ENCODE measurements at places on chromosomes 5 and 9.

DNA sequence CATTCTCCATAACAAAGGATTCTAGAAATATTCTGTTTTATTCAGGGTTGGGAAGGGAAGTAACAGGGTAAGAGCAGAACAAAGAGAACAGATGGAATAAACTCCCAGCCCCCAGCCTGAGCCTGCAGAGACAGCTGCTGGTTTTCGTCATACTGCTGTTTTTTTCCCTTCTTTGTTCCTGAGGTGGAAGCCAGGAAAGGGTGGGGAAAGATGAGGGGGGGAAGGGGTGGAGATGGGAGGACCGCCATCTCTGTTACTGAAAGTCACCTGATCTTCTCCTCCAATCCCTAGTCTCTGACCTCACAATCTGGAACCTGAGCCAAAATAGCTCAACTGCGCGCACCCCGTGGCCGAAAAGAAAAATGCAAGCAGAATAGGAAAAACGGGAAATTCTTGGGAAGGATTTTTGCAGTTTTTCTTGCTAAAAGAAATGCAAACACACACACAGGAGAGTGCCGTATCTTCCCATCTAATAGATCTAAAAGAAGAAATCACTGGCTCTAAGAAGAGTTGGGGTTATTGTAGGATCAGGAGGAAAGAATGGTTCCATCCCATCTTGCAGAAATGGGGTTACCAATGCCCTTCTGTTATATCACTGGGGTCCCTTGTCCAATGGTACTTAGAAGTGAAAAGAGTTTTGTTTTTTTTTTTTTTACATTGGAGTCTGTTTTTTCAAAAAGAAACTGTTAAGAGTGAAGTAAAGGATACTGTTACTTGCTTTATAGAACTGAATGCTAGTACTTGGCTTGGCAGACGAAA lies 57.9 kb downstream of the DIAPH1 start:
- no peak overlapping the region for H3K4me3 ChIP-seq
- H3K27ac ChIP-seq: no peak overlapping the region
- no peak for DNase-seq
- H3K27me3 ChIP-seq: no peaks in the 10 kb centered on the region

DNA sequence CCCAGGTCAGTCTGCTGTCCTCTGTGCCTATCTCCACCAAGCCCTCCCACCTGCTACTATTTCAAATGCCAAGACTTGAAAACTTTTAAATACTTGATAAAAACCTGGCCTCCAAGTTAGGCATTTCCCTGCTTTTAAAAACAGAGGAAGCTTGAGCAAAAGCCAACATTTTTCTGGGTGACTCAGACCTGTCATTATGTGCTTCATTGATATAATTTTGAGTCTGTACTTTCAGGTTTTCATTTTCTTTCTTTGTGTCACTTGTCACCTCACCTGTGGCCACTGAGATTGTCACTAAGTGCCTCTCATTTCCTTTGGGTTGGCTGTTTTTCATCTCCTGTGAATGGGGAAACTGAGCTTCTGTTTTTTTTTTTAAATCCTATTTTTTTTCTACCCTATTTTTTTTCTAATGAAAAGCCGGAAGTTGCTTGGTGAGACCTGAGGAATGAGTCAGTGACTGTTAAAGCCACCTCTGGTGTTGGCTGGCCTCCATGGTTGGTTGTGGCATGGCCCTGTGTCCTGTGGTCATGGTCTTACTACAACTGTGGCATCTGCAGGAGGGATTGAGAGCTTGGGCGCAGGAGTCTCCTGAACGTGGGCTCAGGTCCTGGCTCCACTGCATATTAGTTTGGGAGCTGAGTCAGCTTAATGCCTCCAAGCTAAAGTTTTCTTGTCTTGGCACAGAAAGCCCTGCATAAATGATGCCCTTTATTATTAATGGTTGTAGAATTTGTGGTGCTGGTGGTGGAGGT lies 56.7 kb downstream of the ARHGAP26 start:
- peaks cover 68% of the 10 kb centered on the region for H3K4me1 ChIP-seq
- H3K27ac ChIP-seq: peak overlapping the region; percentile 68
- no peaks in the 10 kb centered on the region for H3K36me3 ChIP-seq
- H3K4me3 ChIP-seq: no peak overlapping the region

DNA sequence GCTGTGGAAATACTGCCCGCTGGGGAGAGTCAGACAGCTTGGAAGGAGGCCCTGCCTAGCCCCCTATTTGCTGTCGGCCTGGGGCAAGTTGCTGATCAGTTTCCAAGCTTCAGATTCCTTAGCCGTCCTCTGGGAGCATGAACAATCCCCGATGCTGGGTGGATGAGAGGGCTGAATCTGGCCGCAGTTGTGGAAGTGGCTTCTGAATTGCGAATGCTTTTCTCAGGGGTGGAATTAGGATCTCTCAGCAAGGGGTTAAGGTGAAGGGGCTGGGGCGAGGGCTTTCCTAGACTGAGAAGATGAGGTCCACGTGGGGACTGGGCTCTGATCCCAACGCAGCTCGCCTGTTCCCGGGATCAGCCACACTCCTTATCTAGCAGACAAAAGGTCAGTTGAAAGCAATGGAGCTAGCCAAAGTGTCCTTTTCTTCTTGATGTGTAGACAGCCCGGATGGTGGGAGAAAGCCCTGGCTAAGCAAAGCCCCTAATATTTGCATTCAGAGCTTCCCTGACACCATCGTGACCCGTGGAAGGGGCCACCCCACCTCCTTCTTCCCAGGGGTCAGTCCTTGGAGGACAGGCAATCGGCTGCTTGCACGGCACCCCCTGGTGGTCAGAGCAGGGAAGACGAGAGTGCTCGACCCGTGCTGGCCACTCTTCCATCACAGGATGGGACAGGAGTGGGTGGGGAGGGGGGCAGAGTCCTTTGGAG lies 54.9 kb downstream of the COL15A1 start:
- peaks cover 24% of the 10 kb centered on the region for H3K4me1 ChIP-seq
- peaks cover 22% of the 10 kb centered on the region for H3K27me3 ChIP-seq
- H3K4me3 ChIP-seq: no peak overlapping the region
- peak; percentile 63 for DNase-seq
- no peaks in the 10 kb centered on the region for H3K36me3 ChIP-seq

- H3K27ac ChIP-seq: no peak overlapping the region
- no peak for DNase-seq
Measured at GRCh38 chr9:114093761-114094505, 5.2 kb downstream of the KIF12 start.

- no peaks in the 10 kb centered on the region for H3K36me3 ChIP-seq
- H3K27ac ChIP-seq: no peak overlapping the region
- H3K4me3 ChIP-seq: no peak overlapping the region
- H3K4me1 ChIP-seq: no peaks in the 10 kb centered on the region
- DNase-seq: no peak
- peaks cover 26% of the 10 kb centered on the region for H3K27me3 ChIP-seq
Measured at GRCh38 chr9:90114641-90115425, 510.0 kb downstream of the GADD45G start.

- no peak overlapping the region for H3K4me3 ChIP-seq
- no peaks in the 10 kb centered on the region for H3K36me3 ChIP-seq
- H3K27ac ChIP-seq: no peak overlapping the region
- DNase-seq: no peak
- peaks cover 7% of the 10 kb centered on the region for H3K27me3 ChIP-seq
Measured at GRCh38 chr9:6195714-6196360, 19.8 kb upstream of the IL33 start.

DNA sequence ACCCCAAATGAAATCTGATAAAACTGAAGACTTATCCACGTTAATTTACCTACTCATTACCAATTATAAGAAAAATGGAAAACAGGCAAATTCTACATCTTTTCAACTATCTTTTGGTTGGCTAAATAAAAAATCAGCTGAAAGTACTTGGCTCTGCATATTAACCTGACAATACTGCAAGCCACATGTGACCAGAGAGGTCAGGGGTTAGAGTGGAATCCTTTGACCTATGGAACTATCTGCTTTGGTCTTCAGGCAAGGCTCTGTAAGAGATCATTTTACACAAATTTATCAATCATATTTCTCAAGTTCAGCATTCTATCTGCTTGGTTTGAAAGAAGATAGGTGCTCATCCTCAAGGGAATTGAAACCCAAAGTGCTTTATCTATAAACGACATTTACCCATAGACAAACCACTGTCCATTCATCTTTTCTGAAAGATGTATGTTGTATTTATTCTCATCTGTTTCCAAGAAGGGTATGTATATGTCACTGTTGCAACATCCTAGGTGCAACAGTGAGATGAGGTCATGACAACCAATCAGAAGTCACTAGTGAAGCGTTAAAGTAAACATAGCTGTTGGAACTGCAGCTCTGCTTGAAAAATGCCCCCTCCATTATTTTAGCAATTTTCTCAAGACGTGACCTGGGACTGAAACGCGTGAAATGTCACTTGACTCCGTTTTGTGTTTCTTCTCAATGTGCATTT lies 144.9 kb upstream of the POU5F2 start:
- H3K4me3 ChIP-seq: no peak overlapping the region
- no peaks in the 10 kb centered on the region for H3K36me3 ChIP-seq
- H3K27me3 ChIP-seq: no peaks in the 10 kb centered on the region
- peaks cover 5% of the 10 kb centered on the region for H3K4me1 ChIP-seq
- no peak for DNase-seq

GRCh38 chr5:132480893-132481595 lies 9.5 kb downstream of the IRF1 start:
- peak overlapping the region; percentile 10 for H3K4me3 ChIP-seq
- H3K36me3 ChIP-seq: peaks cover 62% of the 10 kb centered on the region
- H3K27me3 ChIP-seq: no peaks in the 10 kb centered on the region
- H3K4me1 ChIP-seq: peaks cover 88% of the 10 kb centered on the region

DNA sequence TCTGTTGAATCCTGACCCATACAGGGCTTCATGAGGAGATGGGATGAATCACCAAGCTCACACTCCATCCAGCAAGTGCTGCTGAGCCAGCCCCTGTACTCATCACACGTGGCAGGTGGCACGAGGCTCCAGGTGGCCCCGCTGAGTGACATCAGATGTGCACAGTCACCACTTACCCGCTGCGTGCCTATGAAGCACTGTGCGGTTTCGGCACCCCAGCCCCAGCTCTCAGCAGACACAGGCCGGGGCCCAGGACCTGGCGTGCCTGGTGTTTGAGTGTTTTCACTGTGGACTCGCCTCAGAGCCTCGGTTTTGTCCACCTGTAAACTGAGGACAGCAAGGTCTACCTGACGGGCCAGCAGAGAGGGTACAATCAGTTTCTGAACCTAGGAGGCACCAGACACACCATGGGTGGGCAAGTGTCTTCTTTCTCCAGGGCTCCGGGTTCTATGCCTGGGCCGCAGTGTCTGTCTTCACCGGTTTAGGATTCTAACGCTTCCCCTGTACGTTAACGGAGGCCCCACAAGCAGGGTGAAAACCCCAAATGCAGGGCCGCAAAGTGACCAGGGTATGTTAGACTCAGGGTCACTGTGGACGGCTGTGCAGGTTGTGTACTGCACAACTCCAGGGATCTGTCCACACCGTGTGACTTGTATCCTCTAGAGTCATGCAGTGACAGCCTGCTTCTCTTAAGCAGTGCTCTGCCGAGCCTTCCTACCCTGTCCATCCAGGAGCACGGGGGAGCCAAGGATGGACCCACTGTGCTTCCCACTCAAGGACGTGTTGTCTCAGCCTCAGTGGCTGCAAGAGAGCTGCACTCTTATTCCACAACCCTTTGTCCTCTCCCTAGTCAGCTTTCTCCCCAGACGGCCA lies 44.3 kb upstream of the COL5A1 start:
- H3K4me3 ChIP-seq: no peak overlapping the region
- H3K4me1 ChIP-seq: no peaks in the 10 kb centered on the region
- H3K27ac ChIP-seq: no peak overlapping the region
- H3K36me3 ChIP-seq: no peaks in the 10 kb centered on the region
- DNase-seq: no peak
- no peaks in the 10 kb centered on the region for H3K27me3 ChIP-seq

GRCh38 chr5:124230456-124230855 lies 516.0 kb downstream of the ZNF608 start:
- H3K4me1 ChIP-seq: no peaks in the 10 kb centered on the region
- no peaks in the 10 kb centered on the region for H3K27me3 ChIP-seq
- no peaks in the 10 kb centered on the region for H3K36me3 ChIP-seq
- H3K4me3 ChIP-seq: no peak overlapping the region
- no peak overlapping the region for H3K27ac ChIP-seq

DNA sequence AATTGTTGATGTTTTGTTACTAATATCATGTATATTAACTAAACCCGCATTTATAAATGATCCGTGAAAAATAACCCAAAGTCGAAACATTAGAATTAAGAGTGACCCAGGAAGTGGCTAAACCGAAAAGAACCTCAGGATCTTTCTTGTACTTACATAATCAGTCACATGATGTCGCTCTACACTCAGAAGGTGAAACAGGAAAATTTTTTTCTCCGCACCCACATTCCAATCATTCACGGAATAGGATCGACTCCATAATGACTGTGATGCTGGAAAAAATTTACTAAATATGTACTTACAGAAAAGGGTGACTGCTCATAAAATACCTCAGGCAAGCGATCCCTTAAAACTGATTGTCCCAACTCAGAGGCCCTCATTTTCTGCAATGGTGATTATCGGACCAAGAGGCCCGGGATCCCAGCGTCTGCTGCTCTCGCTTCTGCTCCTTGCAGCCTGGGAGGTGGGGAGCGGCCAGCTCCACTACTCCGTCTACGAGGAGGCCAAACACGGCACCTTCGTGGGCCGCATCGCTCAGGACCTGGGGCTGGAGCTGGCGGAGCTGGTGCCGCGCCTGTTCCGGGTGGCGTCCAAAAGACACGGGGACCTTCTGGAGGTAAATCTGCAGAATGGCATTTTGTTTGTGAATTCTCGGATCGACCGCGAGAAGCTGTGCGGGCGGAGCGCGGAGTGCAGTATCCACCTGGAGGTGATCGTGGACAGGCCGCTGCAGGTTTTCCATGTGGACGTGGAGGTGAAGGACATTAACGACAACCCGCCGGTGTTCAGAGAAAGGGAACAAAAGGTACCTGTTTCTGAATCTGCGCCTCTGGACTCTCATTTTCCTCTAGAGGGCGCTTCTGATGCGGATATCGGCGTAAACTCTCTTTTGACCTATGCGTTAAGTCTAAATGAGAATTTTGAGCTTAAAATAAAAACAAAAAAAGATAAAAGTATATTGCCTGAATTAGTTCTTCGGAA lies at the start of gene PCDHA12:
Gene PCDHA12 (plus strand): TSS at position 224 of the 981 bp plus-strand sequence. CDS start 165 bp downstream, at position 389.
- H3K4me1 ChIP-seq: no peaks in the 10 kb centered on the region
- H3K27ac ChIP-seq: no peak within 1 kb of the TSS
- no peaks in the 10 kb centered on the region for H3K27me3 ChIP-seq
- DNase-seq: no peak

GRCh38 chr5:75620184-75620959 lies 9.1 kb downstream of the ANKDD1B start:
- no peaks in the 10 kb centered on the region for H3K36me3 ChIP-seq
- H3K27ac ChIP-seq: no peak overlapping the region
- H3K27me3 ChIP-seq: no peaks in the 10 kb centered on the region
- H3K4me3 ChIP-seq: no peak overlapping the region
- peaks cover 6% of the 10 kb centered on the region for H3K4me1 ChIP-seq

- peaks cover 6% of the 10 kb centered on the region for H3K4me1 ChIP-seq
- no peaks in the 10 kb centered on the region for H3K36me3 ChIP-seq
- H3K4me3 ChIP-seq: no peak overlapping the region
- H3K27ac ChIP-seq: no peak overlapping the region
- H3K27me3 ChIP-seq: peaks cover 12% of the 10 kb centered on the region
Measured at GRCh38 chr9:84779883-84780282, 110.4 kb downstream of the NTRK2 start.
